ENCODE measurements at places on chromosomes 4 and X.
A peak's percentile ranks its signal among the peaks of the same experiment; 100 is the strongest.

DNA sequence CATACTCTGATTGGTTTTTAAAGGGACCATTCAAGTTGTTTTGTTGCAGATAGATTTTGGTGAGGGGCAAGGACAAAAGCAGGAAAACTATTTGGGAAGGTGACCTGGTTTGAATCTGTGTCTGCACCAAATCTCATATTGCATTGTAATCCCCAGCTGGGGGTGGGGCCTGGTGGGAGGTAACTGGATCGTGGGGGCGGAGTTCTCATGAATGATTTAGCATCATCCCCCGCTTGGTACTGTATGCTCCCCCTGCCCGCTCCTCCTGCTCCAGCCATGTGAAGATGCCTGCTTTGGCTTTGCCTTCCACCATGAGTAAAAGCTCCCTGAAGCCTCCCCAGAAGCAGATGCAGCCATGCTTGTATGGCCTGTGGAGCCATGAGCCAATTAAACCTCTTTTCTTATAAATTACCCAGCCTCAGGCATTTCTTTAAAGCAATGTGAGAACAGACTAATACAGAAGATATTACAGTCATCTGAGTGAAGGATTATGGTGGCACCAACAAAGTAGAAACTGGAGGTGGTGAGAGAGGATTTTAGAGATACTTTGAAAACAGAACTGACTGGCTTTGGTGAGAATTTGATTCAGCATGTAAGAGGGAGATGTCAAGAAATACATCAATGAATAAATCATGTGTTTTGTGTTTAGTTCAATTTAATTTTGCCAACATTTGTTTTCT lies 14.4 kb downstream of the IL21 start:
- no peak for DNase-seq

- DNase-seq = no peak
These were observed 10.6 kb upstream of the AMOT start for GRCh38 chrX:112851161-112851779.

- no peak for DNase-seq
These were observed 92.5 kb upstream of the MAMLD1 start for GRCh38 chrX:150270622-150271021.

GRCh38 chr4:80424225-80424581 lies 88.7 kb downstream of the CFAP299 start:
- no peak for DNase-seq

DNA sequence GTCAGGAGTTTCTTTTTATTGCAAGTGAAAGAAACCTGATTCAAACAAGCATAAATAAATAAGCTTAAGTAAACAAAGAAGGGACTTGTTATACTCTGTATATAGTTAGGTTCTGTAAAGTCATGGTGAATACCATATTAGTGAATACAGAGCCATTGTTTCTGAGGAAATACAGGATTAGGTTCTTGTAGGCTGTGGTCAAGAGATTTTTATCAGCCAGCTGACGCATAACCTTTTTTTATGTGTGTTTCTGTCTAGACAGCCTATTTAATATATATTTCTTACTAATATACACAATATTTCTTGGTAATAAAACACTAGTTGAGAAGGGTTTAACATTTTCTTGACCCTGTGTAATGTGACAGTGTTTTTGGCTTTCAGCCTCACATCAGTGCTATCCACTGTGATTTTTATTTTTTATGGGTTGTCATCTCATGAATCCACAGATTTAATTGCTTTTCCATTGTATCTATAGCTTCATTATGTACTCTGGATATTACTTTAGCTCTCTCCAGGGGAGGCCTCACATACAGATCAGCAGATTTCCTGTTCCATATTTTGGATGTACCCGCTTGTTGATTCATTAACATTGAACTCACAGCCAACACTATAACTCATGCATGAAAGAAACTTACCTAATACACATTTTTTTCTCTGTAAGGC lies 8.0 kb downstream of the HERC3 start:
- no peak for DNase-seq

GRCh38 chr4:10186228-10187214 lies 69.9 kb upstream of the WDR1 start:
- no peak for DNase-seq

- no peak for DNase-seq
These were observed 98.3 kb upstream of the MAML3 start for GRCh38 chr4:140252141-140252741.

- no peak for DNase-seq
These were observed 541 bp downstream of the AIMP1 start for GRCh38 chr4:106316773-106317409.

GRCh38 chrX:50691820-50692219 lies 122.2 kb downstream of the SHROOM4 start:
- no peak for DNase-seq

DNA sequence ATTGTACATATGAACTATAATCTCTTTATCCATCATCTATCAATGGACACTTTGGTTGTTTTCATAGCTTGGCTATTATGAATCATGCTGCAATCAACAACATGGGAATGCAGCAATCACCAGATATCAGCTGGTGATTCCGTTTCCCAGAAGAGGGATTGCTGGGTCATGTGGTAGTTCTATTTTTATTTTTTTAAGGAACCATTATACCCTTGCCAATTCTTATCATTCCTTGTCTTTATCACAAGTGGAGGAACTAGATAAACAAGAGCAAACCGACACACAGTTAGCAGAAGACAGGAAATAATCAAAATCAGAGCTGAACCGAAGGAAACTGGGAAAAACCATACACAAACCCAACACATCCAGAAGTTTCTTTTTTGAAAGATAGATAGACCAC lies 14.5 kb upstream of the LNX1 start:
- no peak for DNase-seq

GRCh38 chr4:112739442-112739841 lies 102.5 kb downstream of the LARP7 start:
- no peak for DNase-seq

DNA sequence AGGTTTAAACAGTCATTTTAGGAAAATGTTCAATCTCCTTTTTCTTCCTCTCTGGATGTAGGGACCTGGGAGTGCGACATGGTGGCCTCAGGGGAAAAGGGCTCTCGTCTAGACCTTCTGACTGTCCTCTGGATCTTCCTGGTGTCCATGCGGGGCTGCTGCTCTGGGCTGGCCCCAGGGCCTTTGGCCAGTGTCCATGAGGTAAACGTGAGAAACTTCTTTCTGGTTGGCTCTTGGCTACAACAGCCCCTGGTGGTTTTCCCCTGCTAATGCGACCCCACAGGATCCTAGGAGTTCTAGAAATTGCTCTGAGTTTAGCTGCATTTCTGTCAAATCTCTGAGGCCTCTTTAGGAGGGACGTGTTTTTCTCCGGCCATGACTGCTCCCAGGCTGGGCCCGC lies 85.7 kb downstream of the MFAP3L start:
- no peak for DNase-seq

GRCh38 chrX:22165732-22166457 lies 106.8 kb upstream of the CBLL2 start:
- DNase-seq = no peak

- DNase-seq = no peak
These were observed 11.7 kb downstream of the MSN start for GRCh38 chrX:65679071-65679540.

DNA sequence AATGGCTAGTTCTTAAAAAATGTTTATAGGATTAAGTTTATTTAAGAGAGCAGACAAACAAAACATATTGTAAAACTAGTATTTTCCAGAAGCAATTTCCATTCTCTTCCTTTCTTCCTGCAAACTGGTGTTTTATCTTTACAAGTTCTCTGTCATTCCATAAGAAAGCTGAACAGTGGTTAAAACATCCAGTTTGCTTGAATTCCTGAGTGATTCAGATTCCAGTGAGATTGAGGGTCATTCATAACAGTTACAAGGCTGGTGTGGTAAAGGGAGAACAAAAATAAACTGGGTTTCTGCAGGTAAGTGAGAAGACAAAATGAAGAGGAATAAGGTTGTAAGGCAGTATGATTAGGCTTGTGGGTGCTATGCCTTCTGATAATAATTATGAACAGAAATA lies 544.8 kb upstream of the DIPK2B start:
- no peak for DNase-seq

DNA sequence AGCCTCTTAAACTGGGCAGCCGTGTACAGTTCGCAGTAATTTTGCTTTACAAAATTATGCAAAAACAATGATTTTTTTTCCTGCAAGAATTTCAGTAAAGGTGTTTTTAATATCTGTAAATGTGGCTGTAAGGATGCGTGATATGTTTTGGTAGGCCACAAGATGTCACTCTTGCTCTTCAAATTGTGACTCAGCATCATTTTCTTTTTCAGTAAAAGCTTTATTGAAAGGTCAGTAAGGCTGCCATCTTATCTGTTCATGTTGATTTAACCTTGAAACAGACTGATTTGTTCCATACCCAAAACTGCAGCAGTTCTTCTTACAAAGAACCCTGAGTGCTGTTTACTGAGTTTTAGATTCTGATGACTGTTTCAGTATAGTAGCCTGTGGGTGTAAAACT lies 39.9 kb downstream of the TXLNG start:
- no peak for DNase-seq

DNA sequence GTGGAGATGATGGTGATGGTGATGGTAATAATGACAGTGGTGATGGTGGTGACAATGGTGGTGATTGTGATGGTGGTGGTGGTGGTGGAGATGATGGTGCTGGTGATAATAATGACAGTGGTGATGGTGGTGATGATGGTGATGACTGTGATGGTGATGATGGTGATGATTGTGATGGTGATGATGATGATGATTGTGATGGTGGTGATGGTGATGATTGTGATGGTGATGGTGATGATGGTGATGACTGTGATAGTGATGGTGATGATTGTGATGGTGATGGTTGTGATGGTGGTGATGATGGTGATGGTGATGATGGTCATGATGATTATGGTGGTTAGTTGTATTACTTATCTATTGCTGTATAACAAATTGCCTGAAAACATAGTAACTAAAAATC lies 108.9 kb upstream of the NKX1-1 start:
- no peak for DNase-seq

- DNase-seq = peak; percentile 31
These were observed 538 bp downstream of the SCML2 start for GRCh38 chrX:18353931-18354368.

- DNase-seq = peak; percentile 2
These were observed 990.2 kb downstream of the STPG2 start for GRCh38 chr4:97153042-97153441.

DNA sequence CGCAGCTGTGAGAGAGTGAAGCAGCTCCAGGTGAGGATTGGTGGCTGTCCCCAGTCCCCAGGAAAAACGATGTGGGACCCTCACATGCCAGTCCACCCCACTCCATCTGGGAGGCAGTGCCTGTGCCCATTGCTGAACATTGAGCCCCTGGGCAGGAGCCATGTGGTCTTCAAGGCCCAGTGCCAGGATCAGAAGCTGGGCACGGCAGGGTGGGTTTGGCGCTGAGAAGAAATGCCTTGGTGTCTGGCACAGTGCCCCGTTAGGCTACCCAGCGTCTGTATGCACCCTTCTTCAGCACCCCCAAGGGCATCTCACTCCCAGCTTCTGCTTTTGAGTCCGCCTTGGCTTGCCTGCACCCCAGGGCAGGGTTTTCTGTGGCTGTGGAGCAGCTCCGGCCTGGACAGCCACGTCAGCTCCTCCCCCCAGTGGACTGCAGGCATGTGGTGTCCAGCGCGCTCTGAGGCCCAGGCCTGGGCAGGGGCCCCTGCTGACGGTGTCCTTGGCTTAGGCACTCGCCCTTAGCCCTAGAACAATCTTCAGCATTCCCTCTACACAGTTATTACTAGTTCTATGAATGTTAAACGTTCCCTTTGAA lies 28.6 kb downstream of the RGS12 start:
- no peak for DNase-seq

GRCh38 chr4:1471443-1472147 lies 65.4 kb upstream of the NKX1-1 start:
- no peak for DNase-seq

- DNase-seq = no peak
These were observed 6.0 kb downstream of the RASL11B start for GRCh38 chr4:52868133-52868532.

DNA sequence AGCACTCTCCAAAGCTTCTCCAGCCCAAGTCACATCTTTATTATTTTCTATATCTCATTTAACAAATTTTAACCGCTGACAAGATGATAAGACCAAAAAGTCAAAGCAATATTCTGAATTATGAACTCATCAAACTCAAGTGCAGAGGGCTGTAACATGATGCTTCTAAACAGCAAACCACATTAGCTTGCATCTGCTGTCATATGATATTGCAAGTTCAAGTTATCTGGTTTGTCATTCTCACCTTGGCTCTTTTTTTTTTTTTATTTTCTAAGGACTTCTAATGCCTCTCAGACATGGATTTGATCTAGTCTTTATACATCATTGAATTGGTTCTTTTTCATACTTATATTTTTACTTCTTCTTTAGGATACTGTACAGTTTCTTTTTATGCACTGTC lies 93.4 kb downstream of the SLC10A7 start:
- DNase-seq = no peak

DNA sequence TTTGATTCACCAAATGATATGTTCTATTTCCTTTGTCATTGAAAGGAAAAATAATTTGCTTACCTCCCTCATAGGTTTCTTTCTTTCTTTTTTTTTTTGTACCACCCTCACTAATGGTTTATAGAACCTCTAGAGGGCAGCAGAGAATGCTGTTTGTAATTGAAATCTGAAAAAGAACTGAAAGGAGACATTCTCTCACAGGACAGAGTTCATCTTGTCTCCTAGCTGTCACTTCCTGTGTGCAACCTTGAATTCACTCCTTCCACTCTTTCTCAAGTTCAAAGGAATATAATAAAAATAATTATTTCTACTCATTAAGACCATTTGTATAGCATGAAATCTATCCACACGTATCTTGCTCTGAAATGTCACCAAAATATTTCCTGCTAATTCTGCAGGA lies 51.0 kb downstream of the GUCY1B1 start:
- no peak for DNase-seq

DNA sequence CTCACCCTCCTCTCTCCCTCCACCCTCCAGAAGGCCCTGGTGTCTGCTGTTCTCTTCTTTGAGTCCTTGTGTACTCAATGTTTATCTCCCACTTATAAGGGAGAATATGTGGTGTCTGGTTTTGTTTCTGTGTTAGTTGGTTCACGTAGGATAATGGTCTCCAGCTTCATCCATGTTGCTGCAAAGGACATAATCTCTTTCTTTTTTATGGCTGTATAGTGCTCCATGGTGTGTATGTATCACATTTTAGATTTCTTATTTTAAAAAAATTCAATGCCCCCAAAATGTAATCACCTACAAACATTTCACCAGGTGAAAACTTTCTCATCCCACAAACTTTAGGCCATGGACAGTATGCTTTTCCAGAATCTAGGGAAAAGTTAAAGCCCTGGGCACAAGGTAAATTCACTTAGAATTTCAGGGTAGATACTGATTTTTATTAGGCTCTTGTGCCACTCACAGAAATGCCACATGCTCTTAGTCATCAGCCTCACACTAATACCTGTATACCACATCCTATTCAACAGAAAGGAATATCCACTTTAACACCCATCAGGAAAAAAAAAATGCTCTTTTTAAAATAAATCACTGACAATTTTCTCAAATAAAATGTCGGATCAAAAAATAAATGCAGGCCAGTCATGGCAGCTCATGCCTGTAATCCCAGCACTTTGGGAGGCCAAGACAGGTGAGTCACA lies 104.8 kb upstream of the ENPP6 start:
- DNase-seq = no peak

GRCh38 chr4:175951794-175952193 lies 113.8 kb upstream of the WDR17 start:
- no peak for DNase-seq
